ENCODE measurements at places on chromosomes 7 and 10.

DNA sequence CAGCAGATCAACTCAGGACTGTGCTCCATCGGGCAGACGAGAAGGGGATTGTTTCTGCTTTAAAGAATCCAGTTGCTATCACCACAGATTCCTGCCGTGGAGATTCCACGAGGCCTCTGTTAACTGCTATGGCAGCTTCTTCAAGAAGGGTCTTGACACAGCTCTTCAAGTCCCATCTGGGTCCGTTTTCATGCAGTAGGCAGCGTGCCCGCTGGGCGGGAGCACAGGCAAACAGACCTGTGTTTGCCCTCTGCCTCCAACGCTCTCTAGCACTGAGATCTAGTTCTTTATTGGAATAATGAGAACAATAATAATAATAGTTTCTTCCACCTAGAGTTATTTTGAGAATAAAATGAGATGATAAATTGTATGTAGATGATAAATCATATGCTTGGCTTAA lies 127.2 kb upstream of the SP8 start:
- DNase-seq = no peak

- no peak for DNase-seq
Observed at GRCh38 chr10:118918587-118918986, 110.9 kb upstream of the NANOS1 start.

GRCh38 chr7:44194069-44194468 lies 4.8 kb upstream of the GCK start:
- DNase-seq = no peak

DNA sequence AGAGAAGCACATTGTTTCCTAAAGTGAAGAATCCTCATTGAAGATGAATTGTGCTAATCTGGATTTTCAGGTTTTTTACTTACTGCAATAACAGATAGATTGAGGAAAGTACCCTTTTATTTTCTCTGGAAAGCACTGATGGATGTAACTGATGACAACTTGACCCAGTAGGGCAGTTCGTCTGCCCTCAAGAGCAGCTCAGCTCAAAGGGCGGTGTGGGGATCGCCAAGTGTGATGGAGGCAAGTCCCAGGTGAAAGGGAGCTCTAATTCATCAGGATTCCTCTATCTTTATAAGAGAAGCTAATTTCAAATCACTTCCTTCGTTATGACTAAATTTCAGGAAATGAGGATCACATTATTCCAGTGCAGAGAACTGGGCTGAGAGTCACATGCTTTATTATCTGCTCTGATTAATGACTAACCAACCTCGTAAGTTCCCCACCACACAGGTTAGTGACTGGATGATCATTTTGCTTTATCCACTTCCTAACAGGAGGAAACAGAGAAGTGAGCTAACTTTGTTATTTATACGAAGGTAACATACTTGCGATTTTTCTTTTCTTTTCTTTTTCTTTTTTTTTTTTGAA lies 98.8 kb downstream of the PFKFB3 start:
- DNase-seq = no peak

DNA sequence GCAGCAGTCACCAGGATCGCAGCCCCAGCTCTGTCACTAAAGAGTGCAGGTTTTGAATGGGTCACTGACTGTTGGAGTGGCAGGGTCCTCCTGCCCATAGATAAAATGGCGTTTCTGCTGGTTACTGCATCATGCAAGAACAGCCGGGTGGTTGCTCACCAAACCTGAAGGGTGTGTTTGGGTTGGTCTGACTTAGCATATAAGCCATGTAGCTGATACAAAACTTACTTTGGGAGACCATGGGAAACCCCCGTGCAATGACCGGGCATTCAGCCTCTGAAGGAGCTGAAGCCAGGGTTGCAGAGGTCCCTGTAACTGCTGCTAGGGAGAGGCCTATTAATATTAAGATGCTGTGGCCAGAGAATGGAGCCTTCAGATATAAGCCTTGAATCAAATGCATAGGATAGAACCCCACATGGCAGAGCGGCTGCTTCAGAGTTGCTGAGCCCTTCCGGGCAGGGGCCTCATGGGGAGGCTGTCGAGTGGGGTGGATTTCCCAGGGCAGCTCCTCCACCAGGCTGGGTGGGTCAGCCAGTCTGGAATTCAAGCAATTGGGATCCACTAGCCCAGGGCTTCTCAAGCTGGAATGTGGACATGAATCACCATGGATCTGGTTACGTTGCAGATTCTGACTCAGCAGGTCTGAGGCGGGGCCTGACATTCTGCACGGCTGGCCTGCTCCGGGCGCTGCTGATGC lies 70.9 kb upstream of the CTBP2 start:
- DNase-seq = no peak

GRCh38 chr7:127252778-127253280 lies at the start of gene GRM8:
Gene GRM8 (minus strand): TSS chr7:127252941.
- DNase-seq = peak; percentile 82

DNA sequence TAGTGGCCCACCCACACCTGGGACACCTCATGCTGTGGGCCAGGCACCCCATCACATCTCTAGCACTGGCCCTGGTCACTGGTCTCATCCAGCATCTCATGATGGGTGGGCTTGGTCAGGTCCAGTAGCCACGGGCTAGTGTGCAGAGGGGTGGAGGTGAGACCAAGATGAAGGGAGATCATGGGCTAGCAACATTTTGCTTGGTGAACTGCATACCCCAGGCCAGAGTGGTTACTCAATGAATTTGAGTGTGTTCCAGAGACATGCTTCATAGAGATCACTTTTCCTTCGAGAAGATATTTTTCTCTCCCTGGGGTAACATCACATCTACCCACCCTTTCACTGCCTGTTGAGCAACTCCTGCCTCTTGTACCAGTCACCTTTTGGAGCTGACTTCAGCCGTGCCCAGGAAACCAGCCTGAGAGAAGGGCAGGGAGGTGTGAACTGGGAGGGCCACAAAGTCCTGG lies 44.2 kb downstream of the MINDY4 start:
- DNase-seq = no peak

DNA sequence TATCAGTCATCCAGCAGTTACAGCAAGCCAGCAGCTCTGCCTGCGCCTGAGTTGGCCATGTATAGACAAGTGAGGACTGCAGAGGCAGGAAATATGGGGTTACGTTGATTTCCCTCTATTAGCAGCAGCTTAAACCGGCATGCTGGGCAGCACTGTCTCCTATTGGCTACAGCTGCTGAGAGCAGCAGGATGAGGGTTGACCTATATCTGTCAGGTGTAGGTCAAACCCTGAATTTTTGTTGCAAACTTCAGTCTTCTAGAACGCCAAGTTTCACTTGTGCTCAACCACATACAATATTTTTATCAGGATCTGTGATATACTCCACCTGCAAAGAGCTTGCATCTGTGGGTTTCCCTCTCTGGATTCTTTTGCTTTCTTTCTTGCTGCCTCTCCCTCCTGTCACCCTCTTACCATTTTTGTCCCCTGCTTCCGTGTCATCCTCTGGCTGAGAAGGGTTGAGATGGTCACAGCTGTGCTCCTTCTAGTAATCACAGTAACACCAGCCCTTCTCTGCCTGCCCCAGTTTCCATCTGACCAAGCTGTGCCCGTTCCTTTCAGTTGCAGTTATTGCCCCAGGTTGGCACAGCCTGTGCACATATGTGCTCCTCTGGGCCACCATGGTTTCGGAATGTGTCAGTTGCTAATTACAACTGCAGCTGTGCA lies 23.8 kb upstream of the GLCCI1 start:
- DNase-seq = no peak
